Stimulated activated CD4-positive, alpha-beta T cell treated with anti-CD3 and anti-CD28 coated beads, TNF-alpha, amount 100 ng/mL, for 1 hour (primary cell): ENCODE measurements at places on chromosomes 12 and 14.

DNA sequence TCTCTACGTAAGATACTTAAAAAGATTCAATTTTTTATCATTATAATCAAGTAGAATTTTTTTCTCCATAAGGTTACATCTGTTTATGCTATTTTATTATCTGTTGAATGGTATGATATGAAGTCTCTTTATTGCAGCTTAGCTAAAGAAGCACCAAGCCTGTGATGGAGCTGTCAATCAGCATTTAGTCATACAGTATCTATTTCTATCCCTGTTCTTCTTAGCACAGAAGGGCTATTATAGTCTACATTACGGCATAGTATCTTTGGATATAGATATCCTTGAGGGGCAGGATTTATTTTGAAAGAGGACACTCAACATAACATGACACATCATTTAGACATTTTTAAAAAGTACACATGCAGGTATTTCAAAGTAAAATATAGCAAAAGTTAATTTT is 277.1 kb downstream of the FOXG1 start:
- DNase-seq, result no peak

DNA sequence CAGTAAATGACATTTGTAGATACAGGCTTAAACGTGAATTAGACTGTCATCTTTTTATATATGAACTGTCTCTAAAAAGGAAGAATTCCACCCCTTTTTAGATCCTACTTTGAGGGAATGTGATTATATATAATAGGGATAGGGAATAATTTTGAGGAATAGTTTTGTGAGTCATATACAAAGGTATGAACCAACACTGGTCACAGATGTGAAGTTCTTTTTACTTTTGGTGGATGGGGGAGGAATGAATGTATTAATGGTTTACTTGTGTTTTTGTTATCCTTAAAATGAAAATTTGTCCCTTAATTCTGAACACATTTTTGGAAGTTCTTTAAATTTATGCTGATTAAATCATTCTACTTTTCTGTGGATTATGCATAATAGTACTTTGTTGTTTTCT is 30.4 kb downstream of the FRS2 start:
- no peak for DNase-seq

- DNase-seq, result no peak
Observed at GRCh38 chr12:109718390-109718789, 4.8 kb downstream of the FAM222A start.

- DNase-seq, result no peak
Observed at GRCh38 chr12:43453761-43454160, 98.2 kb downstream of the ADAMTS20 start.

DNA sequence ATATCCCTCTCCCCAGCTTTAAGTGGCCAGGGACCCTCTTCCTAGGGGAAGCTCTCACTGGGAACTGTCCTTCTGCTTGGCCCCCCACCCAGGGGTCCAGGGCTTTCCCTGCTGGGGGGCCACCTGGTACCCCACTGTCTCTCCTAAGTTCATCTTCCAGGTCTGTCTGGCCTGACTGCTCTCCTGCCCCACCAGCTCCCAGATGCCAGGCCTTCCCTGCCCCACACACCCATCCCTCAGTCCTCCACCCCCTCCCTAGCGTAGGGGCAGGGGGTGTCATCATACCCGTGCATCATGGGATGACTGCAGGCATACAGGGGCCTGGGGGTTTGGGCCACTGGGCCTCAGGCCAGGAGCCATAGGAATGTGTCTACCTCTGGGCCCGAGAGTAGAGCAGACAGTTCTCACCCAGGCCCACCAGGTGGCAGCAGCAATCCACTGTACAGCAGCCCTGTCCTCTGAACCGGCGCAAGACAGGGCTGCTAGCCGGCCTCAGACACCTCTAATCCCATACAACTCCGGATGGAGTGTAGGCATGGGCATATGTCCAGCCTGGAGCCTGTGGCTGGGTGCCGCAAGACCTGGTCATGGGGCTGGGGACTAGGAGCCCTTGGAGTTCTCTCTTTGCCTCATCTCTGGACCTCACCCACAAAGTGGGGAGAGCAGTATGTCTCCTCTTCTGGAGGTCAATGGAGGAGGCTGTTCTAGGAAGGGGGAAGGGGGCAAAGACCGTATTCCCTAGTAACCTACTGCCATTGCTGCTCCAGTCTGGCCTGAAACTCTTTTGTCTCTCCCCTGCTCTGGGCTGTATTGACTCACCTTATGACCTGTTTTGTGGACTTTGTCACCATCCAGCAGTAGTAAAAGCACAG is 10.0 kb upstream of the SMARCD1 start:
- peak; percentile 41 for DNase-seq

GRCh38 chr12:22110176-22110575 is 64.2 kb downstream of the CMAS start:
- DNase-seq, result no peak
